Activated effector memory CD4-positive, alpha-beta T cell treated with Interleukin-2 at 50 U/mL for 16 hours (primary cell): ENCODE measurements at places on chromosomes 7 and 10.

GRCh38 chr7:84412161-84412969, 217.8 kb upstream of the SEMA3A start:
- DNase-seq, result no peak

GRCh38 chr10:91006001-91006751, 85.3 kb upstream of the ANKRD1 start:
- DNase-seq, result peak; percentile 33

- no peak for DNase-seq
Observed at GRCh38 chr7:121192834-121193233, 136.0 kb upstream of the WNT16 start.

- DNase-seq, result no peak
Observed at GRCh38 chr7:111429781-111430180, 132.5 kb downstream of the IMMP2L start.

GRCh38 chr10:34181553-34182300, 633.4 kb downstream of the PARD3 start:
- no peak for DNase-seq

GRCh38 chr10:68606918-68607317, 46.8 kb downstream of the TET1 start:
- DNase-seq, result no peak

DNA sequence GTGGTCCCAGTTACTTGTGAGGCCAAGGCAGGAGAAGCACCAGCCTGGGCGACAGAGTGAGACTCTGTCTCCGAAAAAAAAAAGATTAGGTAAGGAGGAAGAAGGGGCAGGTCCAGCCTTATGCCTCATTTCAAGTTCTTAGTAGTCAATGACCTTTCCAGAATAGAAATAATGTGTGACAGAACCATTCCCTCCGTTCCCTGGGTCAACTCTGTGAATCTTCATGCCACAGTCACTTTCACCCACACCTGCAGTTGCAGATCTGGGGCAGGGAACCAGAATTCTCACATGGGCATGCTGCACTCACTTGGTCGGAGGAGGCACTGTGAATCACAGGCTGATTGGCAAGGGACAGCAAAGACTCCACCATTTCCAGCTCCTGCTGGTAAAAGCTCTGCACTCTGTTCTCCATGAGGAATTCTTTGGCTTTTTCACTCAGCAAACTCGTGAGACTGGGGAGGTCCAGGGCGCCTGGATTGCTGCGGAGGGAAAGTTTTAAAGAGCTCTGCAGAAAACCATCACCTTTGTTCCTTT, 20.7 kb downstream of the STN1 start:
- no peak for DNase-seq

GRCh38 chr7:138324941-138325340, 135.1 kb upstream of the TRIM24 start:
- no peak for DNase-seq

GRCh38 chr10:87991946-87992345, 128.5 kb downstream of the PTEN start:
- no peak for DNase-seq

DNA sequence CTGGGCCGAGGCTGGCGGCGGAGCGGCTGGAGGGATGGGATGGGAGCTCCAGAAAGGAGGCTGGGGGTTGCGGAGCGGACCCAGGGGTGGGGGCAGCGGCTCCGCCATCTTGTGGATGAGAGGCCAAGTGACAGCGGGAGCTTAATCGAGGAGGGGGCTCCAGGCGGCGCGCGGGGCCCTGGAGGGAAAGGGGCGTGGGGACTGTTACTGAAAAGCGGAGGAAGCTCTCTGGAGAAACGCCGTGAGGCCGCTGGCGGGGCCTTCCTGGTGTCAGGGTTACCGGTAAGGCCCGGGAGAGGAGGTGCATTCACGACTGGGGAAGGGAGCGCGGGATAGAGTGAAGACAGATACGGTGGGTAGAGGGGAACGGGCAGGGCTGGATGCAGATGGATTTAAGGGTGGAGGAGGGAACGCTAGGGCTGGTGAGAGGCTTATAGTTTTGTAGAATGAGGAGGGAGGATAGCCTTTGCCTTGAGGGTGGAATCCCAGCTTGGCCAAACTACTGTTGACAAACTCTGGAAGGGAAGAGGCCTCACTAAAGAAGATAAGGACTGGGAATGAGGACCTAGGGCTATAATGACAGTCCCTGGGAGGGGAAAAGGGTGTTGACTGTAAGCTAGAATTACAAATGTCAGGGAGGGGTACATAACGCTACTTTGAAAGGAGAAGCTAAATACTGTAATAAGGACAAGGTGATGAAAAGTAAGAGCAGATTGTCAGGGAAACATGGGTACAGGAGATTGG, 535 bp downstream of the BTRC start:
- DNase-seq, result no peak

GRCh38 chr10:11167233-11167966, 149.7 kb downstream of the CELF2 start:
- no peak for DNase-seq

DNA sequence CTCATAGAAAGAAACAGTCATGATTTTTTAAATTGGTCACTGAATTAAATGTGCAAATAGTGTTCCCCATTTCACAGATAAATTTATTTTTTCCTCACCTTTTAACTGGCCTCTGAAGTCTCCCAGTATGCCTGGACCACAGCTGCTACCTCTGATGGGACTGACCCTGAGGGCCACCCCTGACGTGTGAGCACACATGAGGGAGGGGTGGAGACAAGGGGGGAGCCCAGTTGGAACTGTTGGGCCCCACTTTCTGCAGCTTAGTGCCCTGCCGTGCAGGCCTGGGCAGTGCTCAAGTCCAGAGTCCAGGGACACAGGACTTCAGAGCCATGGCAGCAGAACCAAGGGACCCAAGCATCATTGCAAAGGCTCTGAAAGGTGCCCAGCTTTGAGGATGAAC, 243.9 kb downstream of the GRID1 start:
- no peak for DNase-seq
